ENCODE measurements at places on chromosomes 13 and 19. TPM values are rescaled to one million over a fixed set of nuclear protein-coding genes. Genes with fewer than 3 reads are reported as not detected.

Gene OR7A5
- not detected for total RNA-seq

- no peak for DNase-seq
These were observed 254.7 kb upstream of the KLHL1 start for GRCh38 chr13:70362820-70363570.

GRCh38 chr13:72763411-72763810, 18.3 kb downstream of the DIS3 start:
- DNase-seq: no peak

DNA sequence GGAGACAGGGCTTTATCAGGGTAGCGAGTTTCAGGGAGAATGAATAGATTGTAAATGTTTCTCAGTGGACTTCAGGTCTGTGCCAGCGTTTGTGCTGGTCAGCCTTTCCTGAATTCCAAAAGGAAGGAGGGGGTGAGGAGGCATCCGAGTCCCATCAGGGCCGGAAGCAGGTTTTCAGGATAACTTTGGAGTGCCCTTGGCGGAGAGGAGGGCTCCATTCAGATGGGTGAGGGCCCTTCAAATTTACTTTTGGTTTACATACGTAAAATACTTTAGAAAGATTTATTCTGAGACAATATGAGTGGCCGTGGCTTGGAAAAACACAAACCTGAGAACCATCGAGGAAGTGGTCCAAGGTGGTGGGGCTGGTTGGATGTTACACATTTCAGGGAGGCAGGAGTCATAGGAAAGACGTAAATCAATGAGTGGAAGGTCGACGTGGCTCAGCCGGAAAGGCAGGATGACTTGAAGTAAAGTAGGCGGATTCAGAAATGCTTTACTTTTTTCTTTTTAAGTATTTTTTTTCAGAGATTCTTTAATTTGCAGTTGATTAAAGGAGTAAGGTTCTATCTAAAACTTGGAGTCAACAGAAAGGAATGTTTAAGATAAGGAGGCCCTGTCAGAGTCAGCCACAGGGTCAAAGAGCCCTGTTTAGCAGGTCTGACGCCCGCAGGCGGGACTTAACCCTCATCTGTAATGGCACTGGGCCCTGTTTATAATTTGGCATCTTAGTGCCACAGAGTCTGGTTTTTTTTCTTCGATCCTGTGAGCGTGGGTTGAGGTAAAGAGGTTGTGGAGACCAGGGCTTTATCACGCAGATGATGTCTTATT, 32.8 kb downstream of the ATP11A start:
- DNase-seq: peak; percentile 73

- peak; percentile 68 for DNase-seq
These were observed 38.8 kb upstream of the GATAD2A start for GRCh38 chr19:19366434-19367396.

GRCh38 chr13:80157261-80157932, 183.5 kb downstream of the SPRY2 start:
- DNase-seq: peak; percentile 59

DNA sequence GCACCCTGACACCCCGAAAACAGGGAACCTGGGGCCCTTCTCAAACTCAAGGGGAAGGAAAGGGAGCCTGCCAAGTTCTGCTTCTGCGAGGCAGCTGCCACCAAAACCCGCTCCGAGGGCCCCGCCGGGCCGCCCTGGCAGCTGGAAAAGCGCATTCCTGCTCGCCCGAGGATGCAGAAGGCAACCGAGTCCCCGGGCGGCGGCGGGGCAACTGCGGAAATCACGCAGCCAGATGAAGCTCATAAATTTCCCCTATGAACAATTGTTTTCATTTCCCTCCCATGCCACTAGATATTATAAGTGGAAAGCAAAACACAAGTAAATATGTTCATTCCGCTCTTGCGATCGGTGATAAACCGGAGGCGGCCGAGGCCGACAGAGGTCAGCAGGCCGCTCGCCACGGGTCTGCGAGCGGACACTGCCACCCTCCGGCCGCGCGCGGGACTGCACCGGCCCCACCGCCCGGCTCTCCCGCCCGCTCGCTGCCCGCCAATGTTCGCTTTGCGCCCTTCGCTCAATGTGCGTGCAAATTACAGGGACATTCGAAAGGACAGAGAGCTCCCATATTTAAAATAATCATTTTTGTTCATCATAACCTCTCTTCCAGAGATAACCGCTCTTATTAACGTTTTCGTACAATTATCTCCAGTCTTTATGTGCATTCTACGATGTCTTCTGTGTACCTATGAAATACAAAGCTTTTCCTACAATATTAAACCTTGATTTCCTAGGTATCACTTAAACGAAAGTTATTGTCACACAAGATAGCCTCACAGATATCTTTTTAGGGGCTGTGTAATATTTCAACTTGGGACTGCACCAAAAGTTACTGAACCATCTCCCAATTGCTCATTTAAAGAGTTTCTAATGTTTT, 120.8 kb upstream of the ZNF507 start:
- DNase-seq: peak; percentile 10

Gene ELSPBP1
- total RNA-seq: not detected

Gene RASL11A
- 1.1 TPM for total RNA-seq

Gene KLK12
- not detected for total RNA-seq

- peak; percentile 42 for DNase-seq
These were observed 161.4 kb downstream of the EFNB2 start for GRCh38 chr13:106373989-106374572.

DNA sequence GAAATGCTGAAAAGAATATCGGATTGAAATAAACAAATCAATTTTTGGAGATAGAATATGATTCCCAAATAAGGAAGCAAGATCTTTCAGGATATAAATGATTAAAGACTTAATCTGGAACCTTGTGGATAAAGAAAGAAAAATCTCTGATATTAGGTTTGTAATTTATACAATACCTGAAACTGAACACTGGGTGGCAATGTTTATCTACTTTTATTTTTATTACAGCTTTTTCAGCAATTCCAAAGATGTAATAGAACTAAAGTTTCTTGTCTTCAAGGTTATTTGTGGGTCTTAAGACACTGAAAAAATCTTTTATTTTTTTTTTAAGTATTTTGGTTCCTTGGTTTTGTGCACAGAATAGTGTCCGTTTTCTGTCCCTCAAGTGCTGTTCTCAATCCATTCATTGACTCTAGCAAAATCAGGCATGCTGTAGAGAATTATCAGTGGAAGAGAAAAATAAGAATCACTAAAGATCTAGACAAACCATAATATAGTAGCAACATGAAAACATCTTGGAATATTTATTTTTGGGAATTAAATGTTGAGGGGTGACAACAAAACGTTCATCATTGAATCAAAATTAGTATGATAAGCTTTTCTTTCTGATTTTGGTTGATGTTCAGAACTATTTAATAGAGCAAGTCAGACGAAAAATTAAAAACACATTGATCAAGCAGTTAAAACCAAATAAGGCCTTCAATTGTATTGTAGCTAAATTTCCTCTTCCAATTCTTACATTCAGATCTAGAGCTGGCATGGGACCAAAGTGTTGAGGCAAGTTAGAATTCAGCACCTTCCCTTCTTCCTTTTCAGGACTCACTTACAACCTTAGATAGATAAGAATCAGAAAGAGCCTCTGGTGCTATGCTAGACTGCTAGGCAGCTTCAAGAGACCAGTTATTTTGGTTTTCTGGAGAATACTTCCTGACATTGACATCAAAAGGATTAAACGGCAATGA, 704.4 kb upstream of the PCDH20 start:
- peak; percentile 12 for DNase-seq

DNA sequence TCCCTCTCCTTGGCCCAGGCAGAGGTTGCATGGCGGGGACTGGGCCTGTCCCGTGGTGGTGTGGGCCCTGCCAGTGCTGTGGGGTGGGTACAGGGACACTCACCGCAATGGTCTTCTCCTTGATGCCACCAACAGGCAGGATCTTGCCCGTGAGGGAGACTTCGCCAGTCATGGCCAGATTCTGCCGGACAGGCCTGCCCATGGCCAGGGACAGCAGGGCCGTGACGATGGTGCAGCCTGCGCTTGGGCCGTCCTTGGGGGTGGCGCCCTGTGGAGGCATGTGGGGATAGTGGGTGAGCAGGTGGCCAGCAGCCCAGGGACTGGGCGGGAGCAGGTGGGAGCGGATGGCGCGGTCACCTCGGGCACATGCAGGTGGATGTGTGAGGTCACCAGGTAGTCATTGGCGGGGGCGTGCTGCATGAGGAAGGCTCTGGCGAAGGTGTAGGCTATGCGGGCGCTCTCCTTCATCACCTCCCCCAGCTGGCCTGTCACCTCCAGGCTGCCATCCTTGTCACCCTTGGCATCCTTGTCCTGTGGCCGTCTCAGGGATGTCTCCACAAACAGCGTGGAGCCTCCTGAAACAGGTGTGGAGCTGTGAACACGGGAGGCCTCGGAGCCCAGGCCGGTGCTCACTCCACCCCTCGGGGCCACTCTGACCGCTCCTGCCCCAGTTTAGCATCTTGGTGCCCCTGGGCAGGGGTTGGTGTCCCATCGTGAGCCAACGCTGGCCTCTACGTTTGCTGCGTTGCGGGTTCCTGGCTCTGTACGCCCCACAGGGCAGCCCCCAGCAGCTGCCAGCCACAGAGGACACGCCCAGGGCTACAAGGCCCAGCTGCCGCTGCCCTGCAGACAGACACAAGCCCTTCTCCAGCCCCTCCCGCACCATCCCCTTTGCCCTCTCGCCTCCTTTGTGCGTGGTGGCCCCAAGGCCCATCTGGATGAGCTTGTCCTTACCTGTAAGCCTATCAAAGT, 3.4 kb downstream of the RPL36 start:
- no peak for DNase-seq

Gene S1PR2
- 1.3 TPM for total RNA-seq

Gene REEP6
- 3.6 TPM for total RNA-seq

Gene VSIG10L
- 0.53 TPM for total RNA-seq

Gene PTBP1
- 99.0 TPM for total RNA-seq

DNA sequence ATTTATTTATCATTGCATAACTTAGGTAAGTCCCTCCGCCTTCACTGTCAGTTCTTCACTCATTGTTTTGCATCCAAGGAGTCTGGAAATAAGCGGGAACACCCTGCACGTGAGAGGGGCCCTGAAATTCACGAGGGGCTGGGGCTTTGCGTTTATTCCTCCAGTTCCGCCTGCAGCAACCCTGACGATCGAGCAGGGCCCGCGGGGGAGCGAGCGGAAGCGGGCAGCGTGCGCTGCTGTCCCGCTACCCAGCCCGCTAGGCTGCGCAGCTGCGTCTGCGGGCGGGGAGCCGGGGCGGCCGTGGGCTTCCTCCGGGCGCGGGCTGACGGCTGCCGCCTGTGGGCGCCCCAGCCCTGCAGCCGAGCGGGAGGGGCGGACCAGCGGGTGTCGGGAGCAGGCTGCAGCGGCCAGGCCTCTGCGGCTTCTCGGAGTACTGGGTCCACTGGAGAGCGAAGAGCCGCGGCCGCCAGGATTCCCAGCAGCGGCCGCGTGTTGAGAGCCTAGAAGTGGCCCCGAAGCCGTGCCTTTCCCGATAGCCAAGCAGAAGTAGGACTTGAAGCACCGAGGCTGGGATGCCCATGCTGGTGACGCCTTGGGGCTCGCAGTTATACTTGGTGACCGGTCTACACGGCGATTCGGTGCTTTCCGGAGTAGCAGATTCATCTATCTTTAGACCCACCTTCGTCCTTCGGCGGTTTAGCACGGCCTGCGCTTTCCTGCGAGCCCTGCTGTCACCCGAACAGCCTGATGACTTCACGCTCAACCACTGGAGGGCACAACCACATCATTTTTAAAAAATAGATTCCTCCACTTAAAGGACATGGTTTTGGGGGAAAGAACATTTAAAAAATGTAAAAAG, 32.9 kb upstream of the SACS start:
- DNase-seq: peak; percentile 61

GRCh38 chr13:64993514-64994164, 2236.5 kb downstream of the PCDH9 start:
- DNase-seq: no peak

Gene IGLON5
- total RNA-seq: not detected

Gene KIR3DL2
- not detected for total RNA-seq

DNA sequence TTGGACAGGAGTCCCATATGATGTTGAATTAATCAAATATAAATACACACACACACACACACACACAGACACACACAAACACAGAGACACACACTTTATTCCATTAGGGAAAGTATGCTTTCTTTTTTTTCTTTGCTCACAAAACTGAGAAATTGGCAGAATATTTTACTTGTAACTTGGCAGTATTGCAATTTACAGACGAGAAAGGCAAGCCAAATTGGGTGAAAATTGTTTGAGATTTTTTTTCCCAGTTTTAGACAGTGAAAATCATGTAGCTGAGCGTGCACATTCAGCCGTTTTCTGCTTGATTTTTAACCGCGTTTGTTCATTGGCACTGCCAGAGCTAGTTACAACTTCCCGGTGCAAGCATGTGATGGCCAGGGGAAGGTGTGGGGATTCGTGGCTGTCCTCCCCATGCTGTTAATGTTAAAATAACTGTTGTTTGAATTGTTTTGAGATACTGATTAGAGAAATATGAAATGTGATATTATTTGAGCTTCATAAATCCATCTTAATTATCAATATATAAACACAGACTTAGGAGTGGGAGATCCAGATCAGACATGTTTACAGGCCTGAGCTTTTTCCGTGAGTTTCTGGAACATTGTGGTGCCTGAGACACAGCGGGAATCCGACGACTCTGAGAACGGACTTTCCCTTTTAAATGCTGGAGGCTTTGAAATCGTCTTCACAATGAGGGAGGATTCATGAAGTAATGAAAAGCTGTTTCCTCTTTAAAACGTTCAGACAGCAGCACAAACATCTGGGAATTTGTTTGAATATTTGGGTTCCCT, 125.5 kb downstream of the KCNRG start:
- no peak for DNase-seq

GRCh38 chr13:60312851-60313505, 84.0 kb upstream of the TDRD3 start:
- DNase-seq: no peak

- peak; percentile 41 for DNase-seq
These were observed at the start of gene ARID3A for GRCh38 chr19:925526-926322. TSS of gene ARID3A (plus strand) at chr19:926035. CDS start at chr19:929529, 3,494 bp downstream.

GRCh38 chr13:93851236-93851635, 624.6 kb downstream of the GPC6 start:
- DNase-seq: no peak

DNA sequence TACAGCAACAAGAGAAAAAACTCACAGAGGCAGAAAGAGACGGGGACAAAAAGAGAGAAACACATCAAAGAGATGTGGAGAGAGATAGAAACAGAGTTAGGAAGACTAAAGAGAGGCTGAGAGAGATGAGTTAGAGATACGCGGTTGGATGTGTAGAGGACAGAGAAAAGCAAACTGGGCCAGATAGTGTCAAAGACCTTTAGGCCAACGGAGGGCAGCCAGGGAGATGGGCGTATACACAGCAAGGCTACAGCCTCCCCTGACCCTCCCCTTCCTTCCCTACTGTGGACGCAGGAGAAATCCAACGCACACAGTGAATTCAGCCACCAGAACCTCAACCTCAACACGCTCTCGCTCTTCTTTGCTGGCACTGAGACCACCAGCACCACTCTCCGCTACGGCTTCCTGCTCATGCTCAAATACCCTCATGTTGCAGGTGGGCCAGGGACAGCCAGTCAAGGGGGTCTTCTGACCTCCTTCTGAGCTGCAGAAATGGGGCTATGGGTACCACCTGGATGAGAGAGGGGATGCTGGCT, 18.7 kb downstream of the CYP2B6 start:
- DNase-seq: no peak

Measured in bronchial epithelial cell (primary cell).